ENCODE measurements at places on chromosomes 7 and 10. TPM values are rescaled to one million over a fixed set of nuclear protein-coding genes. Genes with fewer than 3 reads are reported as not detected.

- H3K27me3 ChIP-seq: no peaks in the 10 kb centered on the region
- H3K36me3 ChIP-seq: no peaks in the 10 kb centered on the region
- H3K4me3 ChIP-seq: no peak overlapping the region
These were observed 82.6 kb upstream of the ASAH2 start for GRCh38 chr10:50333872-50334271.

GRCh38 chr7:150823484-150824126 is 23.0 kb downstream of the TMEM176A start:
- no peak overlapping the region for H3K4me3 ChIP-seq

Gene BET1
- total RNA-seq: 22.1 TPM

- no peaks in the 10 kb centered on the region for H3K36me3 ChIP-seq
- H3K4me1 ChIP-seq: no peaks in the 10 kb centered on the region
- no peaks in the 10 kb centered on the region for H3K27me3 ChIP-seq
These were observed 13.4 kb downstream of the CNTNAP2 start for GRCh38 chr7:146129997-146130396.

Gene MRLN
- total RNA-seq: not detected

DNA sequence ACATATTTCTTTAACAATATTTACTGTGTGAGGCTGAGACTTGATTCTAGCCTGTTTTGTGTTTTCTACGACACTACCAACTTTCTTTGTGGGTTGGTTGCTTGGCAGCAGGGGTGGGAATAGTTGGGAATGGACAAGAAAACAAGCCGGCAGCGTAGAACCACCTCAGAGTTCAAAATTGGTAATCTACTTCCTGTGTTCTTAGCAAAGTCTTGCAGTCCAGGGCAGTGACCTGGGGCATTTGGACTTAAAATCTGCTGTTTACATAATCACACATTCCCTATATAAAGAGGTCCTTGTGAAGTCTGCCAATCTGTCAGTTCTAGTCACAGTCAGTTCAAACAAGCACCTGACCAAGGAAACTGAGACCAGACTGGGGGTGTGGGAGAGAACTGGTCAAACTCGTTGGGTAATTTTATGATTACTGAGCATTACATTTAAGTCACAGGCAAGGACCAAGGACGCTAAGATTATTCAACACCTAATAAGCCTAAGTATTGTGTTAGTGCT is 167.9 kb downstream of the CPEB3 start:
- no peak overlapping the region for H3K4me3 ChIP-seq
- H3K27ac ChIP-seq: no peak overlapping the region
- no peaks in the 10 kb centered on the region for H3K36me3 ChIP-seq
- H3K4me1 ChIP-seq: peaks cover 45% of the 10 kb centered on the region
- no peaks in the 10 kb centered on the region for H3K27me3 ChIP-seq

DNA sequence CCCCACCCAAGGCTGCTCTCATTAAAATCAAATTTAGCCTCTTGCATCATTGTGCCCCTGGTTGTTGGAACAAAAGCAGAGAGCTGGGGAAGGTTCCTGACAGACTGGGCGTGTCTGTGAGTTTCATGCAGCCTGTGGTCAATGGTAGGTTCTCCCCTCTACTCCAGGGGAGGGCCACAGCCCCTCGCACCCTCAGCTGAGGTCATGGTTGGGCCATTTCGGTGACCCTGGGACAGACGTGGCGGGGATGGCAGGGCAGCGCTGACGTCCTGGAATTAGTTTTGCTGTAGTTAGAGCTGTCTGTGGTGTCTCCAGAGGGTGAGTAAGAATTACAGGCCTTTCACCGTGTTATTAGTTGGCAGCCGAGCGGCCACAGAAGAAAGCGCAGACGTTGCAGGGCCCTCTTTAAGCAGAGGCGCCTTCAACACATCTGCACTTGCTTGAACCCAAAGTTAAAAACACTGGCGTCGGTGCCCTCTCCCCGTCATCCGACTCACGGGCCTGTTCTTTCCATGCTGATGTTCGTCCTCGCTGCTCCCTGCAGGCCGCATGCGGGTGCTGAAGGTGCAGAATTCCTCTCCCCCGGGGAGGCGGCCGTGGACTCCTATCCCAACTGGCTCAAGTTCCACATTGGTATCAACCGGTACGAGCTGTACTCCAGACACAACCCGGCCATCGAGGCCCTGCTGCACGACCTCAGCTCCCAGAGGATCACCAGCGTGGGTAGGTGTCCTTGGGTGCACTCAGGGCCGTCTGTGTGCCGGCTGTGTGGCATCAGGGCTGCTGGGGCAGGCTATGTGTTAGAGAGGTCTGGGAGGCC is 2.8 kb downstream of the FAM20C start:
- H3K4me3 ChIP-seq: peak overlapping the region; percentile 50
- H3K4me1 ChIP-seq: peaks cover 40% of the 10 kb centered on the region
- peak overlapping the region; percentile 11 for H3K27ac ChIP-seq
- no peaks in the 10 kb centered on the region for H3K27me3 ChIP-seq

- no peaks in the 10 kb centered on the region for H3K27me3 ChIP-seq
- no peak for DNase-seq
- no peaks in the 10 kb centered on the region for H3K36me3 ChIP-seq
- no peaks in the 10 kb centered on the region for H3K4me1 ChIP-seq
- no peak overlapping the region for H3K4me3 ChIP-seq
These were observed 528.9 kb downstream of the MAGI2 start for GRCh38 chr7:78924581-78924980.

GRCh38 chr7:154853727-154854095 is 149.2 kb downstream of the PAXIP1 start:
- H3K4me3 ChIP-seq: no peak overlapping the region
- no peak overlapping the region for H3K27ac ChIP-seq
- H3K27me3 ChIP-seq: no peaks in the 10 kb centered on the region
- H3K4me1 ChIP-seq: no peaks in the 10 kb centered on the region

DNA sequence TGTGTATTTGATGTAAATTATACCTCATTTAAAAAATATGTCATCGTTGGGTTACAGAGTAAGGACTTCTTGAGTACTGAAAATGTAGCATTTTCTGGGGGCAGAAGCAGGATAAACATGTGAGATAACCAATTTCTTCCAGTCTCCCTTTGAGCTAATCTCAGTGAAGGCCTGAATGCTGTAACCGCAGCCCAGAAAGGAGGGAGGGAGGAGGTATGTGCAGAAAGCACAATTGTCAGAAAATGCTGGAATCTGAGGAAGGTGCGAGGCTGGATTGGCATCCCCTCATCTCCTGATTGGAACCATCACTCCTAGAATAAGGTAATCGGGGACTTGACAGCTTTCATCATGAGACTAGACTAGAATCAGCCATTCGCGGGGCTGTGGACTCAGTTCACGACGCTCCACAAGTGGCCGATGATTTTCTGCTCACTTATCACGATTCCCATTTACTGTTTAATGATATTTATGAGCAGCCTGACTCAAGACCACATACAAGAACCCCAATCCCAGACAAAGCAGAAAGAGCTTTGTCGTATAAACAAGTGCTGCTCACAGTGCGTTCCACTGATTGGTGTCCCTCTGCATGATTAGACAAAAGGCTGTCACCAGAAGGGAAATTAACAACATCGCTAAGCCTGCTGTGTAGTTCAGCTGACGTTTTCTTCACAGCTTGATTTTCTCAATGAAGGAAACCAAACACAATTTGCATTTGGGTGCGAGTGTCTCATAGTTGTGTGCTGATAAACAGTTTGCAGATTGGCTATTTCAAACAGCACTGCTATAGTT is 93.2 kb downstream of the SVIL start:
- H3K27me3 ChIP-seq: no peaks in the 10 kb centered on the region
- H3K36me3 ChIP-seq: no peaks in the 10 kb centered on the region
- no peak for DNase-seq
- H3K4me1 ChIP-seq: peaks cover 31% of the 10 kb centered on the region
- H3K27ac ChIP-seq: no peak overlapping the region
- no peak overlapping the region for H3K4me3 ChIP-seq

- no peak for DNase-seq
- no peak overlapping the region for H3K4me3 ChIP-seq
- H3K27ac ChIP-seq: no peak overlapping the region
- H3K4me1 ChIP-seq: peaks cover 7% of the 10 kb centered on the region
These were observed 702.4 kb upstream of the FZD8 start for GRCh38 chr10:36344240-36345174.

DNA sequence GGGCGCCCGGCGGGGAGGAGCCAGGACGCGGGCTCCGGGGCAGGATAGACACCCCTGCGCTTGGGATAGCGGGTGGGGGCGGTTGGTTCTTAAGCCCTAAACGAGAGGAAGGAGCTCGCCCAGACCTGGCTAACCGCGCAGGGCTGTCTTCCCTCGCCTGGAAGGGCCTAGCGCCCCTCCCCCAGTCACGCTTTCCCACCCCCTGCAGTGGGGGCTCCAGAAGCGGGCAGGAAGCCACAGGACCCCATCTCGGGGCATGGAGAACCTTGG is 6.5 kb downstream of the SHH start:
- H3K4me1 ChIP-seq: peaks cover 47% of the 10 kb centered on the region
- peaks cover 14% of the 10 kb centered on the region for H3K27me3 ChIP-seq
- peak overlapping the region; percentile 25 for H3K4me3 ChIP-seq
- no peaks in the 10 kb centered on the region for H3K36me3 ChIP-seq
- DNase-seq: no peak
- no peak overlapping the region for H3K27ac ChIP-seq

GRCh38 chr7:50477640-50478039 is 27.5 kb upstream of the FIGNL1 start:
- no peak overlapping the region for H3K27ac ChIP-seq
- no peaks in the 10 kb centered on the region for H3K27me3 ChIP-seq
- DNase-seq: no peak
- no peaks in the 10 kb centered on the region for H3K36me3 ChIP-seq

DNA sequence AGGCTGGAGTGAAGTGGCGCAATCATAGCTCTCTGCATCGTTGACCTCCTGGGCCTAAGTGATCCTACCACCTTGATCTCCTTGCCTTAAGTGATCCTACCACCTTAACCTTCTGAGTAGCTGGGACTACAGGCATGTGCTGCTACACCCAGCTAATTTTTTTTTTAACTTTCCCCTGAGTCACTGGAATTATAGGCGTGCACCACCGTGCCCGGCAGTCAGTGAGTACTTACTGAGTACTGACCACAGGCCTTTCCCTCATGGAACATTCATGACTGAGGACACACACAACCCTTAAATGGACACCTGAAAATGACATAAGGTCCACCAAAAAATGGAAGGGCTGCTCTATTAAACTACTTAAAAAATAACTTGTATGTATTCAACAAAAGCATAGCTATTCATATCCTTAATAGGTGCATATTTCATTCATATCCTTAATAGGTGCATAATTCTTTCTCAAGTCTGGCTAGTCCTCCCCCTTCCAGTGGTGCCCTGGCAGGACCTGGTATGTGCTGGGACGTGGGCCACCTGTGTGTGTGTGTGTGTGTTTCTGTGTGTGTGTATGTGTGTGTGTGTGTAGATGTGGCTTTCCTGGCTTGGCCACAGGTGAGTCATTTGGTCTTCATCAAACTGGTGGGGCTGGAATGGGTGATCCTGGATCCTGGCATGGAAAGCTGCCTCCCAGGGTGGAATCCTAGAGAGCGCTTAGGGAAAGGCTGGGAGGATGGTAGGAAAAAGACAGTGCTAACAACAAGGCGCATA is 3.5 kb downstream of the FAM180A start:
- no peak overlapping the region for H3K4me3 ChIP-seq
- no peak for DNase-seq
- no peaks in the 10 kb centered on the region for H3K27me3 ChIP-seq
- no peaks in the 10 kb centered on the region for H3K36me3 ChIP-seq
- H3K4me1 ChIP-seq: peaks cover 29% of the 10 kb centered on the region

- no peak overlapping the region for H3K4me3 ChIP-seq
- H3K27ac ChIP-seq: no peak overlapping the region
- no peaks in the 10 kb centered on the region for H3K4me1 ChIP-seq
- no peaks in the 10 kb centered on the region for H3K27me3 ChIP-seq
- H3K36me3 ChIP-seq: no peaks in the 10 kb centered on the region
- DNase-seq: no peak
These were observed 95.1 kb downstream of the ETV1 start for GRCh38 chr7:13894377-13894776.

DNA sequence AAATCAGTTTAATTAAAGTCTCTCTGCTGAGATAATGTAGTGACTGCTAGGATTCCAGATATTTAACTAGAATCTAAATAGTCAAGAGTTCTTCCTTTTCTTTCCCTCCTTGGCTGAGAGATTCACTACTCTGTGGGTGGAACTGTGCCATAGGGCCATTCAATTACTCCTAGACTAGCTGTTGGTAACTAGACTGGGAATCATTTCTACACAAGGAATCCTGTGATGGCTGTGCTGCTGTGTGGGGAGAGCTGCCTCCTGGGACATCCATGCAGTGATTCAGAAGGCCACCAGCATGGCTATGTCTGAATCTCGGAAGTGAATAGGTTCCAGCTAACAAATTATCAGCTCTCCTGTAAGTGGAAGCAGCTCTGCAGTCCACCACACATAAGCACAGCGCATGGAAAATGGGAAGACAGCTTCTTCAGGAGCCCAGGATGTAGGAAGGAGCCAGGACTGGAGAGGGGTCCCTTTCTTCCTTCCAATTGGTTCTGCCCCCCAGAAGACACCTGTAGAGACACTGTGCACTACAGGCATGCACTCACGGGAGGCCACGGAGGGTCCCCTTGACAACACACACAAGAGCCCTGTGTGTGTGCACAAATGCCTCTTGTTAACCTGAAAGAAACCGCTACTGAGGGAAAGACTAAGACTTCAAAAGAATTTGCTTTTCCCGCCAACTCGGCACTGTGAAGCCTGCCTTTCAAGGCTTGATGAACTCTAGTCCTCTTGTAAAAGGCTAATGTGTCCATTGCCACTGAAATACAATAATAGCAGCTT is 66.5 kb downstream of the SCRN1 start:
- H3K36me3 ChIP-seq: peaks cover 20% of the 10 kb centered on the region
- no peak overlapping the region for H3K27ac ChIP-seq
- peak; percentile 74 for DNase-seq
- H3K27me3 ChIP-seq: no peaks in the 10 kb centered on the region

- H3K27me3 ChIP-seq: no peaks in the 10 kb centered on the region
- no peak for DNase-seq
- no peak overlapping the region for H3K27ac ChIP-seq
These were observed 1.1 kb upstream of the CNTNAP2 start for GRCh38 chr7:146115548-146115850.

DNA sequence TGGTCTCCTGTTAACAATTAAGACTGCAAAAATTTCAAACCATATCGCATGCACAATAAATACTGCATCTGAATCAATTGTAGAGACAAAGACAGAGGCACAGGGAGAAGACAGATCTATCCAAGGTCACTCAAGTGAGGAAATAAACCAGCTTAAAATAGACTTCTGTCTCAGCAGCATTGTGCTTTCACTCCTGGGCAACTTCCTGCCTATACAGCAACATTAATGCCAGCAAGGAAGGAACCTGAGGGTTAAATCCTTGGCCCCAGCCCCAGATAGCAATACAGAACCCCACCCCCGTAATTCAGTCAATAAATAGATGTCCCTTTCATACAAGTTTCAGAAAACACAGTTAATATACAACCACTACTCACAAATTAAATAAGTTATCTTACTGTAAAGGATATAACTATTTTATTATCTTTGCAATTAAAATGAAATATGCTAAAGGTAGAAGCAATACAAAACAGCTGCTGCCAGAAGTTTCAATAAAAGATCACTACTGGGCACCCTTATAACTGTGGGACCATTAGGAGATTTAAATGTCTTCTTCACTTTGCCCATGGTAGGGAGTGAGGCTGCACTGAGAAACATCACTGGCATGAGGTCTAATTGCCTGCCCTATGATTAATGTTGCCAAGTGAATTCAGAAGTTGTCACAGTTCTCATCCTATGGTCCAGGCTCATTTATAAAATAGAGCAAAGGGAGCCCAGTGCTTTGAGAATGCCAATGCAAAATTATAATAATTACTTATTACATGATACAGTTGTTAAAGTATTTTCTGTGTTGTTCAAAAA is 49.4 kb downstream of the CAV1 start:
- no peak overlapping the region for H3K4me3 ChIP-seq
- no peaks in the 10 kb centered on the region for H3K36me3 ChIP-seq
- peaks cover 9% of the 10 kb centered on the region for H3K4me1 ChIP-seq
- no peak overlapping the region for H3K27ac ChIP-seq
- DNase-seq: no peak

All from vagina (tissue), 2 donors.